ENCODE measurements at places on chromosomes 7 and 10.

- no peak for DNase-seq
These were observed 164.1 kb upstream of the NPY start for GRCh38 chr7:24119852-24120251.

DNA sequence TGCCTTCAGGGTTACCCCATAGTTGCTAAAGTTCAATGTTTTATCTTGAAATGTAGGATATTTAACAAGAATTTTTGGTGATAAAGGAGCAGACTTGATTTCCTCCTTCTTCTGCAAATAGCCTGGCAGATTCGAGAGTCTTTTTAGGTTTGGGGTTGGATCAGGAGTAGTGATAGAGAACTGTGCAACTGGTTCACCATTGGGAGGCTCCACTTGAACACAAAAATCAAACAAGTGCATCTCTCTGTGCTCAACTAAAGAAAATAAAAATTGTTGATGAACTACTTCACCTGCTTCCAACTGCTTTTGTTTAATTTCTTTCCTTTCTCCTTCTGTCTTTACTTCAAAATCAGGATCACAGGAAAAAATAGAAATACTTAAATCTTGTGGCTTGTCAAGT, 58.5 kb downstream of the MACC1 start:
- DNase-seq, result no peak

GRCh38 chr7:260441-261281, 29.3 kb upstream of the FOXL3 start:
- no peak for DNase-seq

DNA sequence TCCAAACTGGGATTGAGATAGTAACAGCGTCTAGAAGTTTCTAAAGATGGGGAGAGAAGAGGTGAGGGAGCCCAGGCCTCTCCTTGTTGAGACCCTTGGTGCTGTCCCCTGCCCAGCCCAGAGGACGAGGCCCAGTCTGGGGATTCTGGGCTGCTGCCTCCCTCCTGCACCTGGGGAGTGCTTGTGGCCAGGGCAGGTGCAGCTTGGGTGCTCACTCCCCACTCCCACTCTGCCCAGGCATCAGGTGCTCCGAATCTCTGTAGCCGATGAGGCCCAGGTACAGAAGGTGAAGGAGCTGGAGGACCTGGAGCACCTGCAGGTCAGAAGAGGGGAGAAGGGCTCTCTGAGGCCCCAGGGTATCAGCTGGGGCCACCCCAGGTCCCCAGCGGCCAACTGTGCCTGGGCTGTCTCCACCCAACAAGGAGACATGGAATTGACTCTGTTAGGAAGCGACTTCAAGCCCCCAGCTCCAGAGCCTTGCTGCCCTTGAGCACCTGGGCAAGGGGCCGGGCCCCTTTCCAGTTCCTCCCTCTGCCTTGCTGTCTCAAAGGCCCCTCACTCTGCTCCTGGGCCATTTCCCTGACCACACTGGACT, 664 bp downstream of the CPA1 start:
- no peak for DNase-seq

- DNase-seq, result no peak
These were observed 53.1 kb upstream of the KDM7A start for GRCh38 chr7:140229591-140230515.

DNA sequence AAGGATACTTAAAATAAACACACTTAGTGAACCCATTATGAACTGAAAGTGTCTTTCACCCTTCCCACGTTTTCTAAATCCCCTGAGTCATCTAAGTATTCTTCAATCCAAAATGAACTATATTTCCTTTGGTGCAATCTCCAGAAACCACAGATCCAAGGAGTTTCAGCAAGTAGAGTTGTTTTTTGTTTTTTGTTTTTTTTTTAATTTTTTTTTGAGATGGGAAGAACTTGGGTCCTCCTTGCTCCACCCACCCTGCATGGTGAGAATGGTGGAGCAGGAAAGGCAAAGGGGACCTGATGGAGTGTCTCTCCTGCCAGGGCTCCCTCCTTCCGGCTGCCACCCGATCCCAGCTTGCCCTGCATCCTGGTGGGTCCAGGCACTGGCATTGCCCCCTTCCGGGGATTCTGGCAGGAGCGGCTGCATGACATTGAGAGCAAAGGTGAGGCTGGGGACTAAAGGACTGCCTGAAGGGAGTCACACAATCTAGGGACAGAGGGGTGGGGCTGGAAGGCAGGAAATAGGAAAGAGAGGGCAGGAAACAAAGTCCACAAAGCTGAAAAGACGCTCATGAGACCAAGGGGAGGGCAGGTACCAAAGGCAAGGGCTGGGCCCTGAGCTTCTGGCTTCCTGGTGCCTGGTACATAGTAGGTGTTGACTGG, 12.1 kb downstream of the ATG9B start:
- no peak for DNase-seq

GRCh38 chr10:47104151-47104605, 192.9 kb downstream of the PTPN20 start:
- no peak for DNase-seq

GRCh38 chr10:101028446-101029337, 2.2 kb downstream of the PDZD7 start:
- DNase-seq, result no peak

DNA sequence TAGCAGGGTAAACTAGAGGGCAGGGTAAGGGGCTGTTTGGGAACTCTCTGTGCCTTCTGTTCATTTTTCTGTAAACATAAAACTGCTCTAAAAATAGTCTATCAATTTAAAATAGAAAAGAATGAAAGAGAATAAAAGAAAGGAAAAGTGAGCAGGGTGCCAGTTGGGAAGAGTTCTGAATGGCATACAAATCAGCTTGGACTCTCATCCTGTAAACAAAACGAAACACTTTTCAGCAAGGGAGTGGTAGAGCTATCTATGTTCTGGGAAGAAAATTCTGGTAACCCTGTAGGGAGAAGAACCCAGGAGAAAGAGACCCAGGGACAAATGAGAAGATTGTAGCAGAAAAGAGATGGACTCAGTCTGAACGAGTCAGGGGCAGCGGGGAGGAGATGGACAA, 24.6 kb downstream of the SCRN1 start:
- DNase-seq, result no peak

- DNase-seq, result no peak
These were observed 242.8 kb upstream of the PPP2R2D start for GRCh38 chr10:131657985-131658330.

DNA sequence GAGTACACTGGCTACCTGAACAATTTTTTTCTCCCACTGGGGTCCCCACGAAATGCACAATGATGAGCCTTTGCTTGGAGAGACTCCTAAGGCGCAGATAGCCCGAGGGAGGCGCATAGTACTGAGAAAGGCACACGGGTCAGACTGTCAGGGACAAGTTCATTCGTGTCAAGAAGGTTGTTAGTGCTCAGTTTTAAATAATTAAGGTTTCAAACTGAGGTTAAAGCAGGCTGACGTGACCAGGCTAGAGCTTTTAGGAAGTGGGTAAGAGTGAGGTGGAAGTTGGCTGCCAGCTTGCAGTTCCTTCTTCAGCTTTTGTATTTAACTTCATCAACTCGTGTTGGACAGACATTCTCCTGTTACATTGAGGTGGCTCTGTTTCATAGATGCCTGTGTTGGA, 31.6 kb downstream of the RBM33 start:
- no peak for DNase-seq

DNA sequence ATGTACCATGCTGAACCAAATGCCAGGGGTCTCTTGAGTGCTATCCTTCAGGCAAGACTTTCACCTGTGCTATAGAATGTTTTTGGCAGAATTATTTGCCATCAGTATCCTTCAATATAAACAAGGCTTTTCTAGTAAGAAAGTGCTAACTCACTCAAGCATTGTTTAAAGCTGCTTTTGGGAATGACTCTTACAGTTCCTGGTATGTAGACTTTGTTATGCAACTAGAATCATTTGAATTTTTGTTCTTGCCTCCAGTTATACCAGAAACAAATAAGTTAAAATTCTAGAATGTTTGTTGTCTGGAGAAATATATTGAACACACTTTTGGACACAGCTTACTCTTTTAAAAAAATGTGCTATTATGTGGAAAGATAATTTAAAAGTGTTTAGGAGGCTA, 39.5 kb upstream of the RTKN2 start:
- no peak for DNase-seq

DNA sequence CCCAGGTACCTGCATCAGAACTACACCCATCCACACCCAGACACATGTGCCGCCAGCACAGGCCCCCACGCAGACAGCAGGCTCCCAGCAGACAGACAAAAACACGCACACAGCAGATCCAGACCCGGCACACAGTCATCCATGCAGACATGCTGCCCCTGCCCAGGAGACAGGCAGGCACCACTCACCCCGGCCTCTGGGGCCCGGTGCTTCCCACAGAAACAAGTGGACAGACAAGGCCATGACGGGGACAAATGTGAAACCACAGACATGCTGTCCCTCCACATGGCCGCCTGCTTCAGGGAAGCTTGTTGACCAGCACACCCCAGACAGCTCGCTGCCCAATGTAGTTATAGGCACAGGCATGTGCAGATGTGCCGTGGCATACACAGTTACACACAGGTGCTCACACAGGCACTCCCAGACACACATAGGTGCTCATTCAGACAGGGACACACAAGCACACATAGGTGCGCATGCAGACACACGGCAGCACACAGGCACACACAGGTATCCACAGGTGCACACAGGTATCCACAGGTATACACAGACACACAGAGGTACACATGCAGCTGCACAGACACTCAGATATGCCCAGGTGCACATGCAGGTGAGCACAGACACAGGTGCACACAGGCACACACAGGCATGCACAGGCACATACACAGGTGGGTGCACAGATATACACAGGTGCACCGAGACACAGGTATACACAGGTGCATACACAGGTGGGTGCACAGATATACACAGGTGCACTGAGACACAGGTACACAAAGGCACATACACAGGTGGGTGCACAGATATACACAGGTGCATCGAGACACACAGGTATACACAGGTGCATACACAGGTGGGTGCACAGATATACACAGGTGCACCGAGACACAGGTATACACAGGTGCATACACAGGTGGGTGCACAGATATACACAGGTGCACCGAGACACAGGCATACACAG, 10.5 kb upstream of the SCART1 start:
- no peak for DNase-seq

- peak; percentile 12 for DNase-seq
These were observed 594 bp downstream of the CNNM1 start for GRCh38 chr10:99329554-99330346.

- DNase-seq, result no peak
These were observed 140.3 kb downstream of the MAPK8 start for GRCh38 chr10:48446785-48447184.

DNA sequence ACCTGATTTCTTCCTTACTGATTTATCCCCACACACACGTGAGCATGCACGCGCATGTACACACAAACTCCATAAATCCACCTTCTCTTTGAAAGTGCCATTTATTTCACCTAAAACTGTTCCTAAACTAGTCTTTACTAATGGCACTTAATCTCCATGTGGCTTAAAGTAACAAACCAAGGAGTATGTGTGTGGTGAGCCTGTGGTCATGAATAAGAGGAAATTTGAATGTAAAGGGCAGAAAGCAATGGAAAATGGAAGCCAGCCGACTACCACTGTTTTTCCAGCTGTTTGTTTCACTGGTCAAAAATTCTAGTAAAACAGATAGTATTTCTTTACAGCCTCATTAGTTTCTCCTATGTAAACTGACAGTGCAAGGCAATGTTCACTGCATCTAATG, 23.8 kb downstream of the SEMA3C start:
- no peak for DNase-seq

- no peak for DNase-seq
These were observed 38.4 kb downstream of the STAM start for GRCh38 chr10:17682236-17682946.

- DNase-seq, result no peak
These were observed 96.4 kb downstream of the DYNC2I1 start for GRCh38 chr7:158952776-158953175.

DNA sequence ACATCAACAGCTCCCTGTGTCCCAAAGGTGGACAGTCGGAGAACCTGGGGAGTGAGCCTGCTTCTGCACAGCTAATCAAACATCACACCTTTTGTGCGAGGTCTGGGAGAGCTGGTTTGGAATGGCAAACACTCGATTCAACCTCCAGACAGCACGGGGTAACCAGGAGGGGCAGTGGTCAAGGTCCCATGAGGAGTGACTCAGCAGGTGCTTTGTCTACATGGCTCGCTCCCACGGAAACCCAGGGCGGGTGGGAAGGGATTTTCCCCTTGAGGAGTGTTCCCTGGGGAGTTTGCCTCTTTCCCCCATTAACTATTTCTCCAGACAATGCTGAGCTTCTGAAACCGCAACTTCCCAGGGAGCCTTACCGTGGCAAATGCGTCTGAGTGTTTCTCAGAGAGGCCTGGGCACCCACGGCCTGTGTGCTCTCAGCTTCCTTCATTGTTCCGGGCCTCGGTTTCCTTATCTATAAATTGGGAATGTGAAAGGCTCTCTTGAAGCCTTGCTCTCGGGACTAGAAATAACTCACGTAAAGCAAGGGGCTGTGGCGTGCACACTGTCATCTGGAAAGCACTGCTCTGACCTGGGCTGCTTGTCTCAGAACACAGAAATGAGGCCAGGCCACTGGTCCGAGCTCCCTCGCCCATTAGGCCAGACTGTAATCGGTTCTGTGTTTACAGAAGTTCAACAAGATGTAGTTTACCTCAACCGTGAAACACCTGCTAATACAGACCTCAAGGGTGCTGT, 14.0 kb upstream of the GTPBP4 start:
- no peak for DNase-seq

DNA sequence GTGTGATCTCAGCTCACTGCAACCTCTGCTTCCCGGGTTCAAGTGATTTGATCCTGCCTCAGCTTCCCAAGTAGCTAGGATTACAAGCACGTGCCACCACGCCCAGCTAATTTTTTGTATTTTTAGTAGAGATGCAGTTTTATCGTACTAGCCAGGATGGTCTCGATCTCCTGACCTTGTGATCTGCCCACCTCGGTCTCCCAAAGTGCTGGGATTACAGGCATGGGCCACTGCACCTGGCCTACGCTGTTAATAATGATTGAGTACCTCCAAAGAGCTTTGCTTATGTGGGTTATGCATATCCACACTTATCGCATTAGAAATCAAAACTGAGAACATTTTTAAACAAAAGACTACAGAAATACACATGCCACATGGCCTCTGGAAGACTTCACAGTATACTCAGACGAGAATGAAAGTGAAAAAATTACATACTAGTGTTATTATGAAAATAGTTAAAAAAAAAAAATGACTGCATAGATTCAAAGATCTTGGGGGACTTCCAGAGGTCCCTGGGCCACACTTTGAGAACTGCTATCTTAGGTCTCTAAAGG, 25.4 kb downstream of the RPP38 start:
- DNase-seq, result no peak

GRCh38 chr7:37346761-37347160, 101.9 kb downstream of the ELMO1 start:
- DNase-seq, result no peak

DNA sequence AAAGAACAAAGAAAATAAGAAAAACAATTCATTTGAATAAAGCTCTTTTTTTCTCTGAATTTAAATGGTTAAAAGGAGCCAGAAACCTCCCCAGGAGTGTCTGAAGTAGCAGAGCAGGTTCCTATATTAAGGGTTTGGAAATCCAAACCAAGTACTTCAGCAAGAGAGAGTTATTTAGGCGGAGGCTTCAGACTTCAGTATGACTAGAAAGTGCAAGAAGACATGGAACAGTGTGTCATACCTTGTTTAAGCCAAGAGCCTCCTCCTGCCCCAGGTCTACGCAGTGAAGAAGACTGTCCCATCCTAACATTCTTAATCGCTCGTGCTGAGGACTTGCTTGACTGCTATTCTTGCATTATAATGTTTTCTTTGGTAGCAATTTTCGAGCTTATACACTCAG, 51.3 kb downstream of the ODAD2 start:
- DNase-seq, result no peak

GRCh38 chr10:104472505-104472904, 118.9 kb downstream of the CFAP58 start:
- no peak for DNase-seq

All from activated CD4-positive, alpha-beta T cell treated with anti-CD3 and anti-CD28 coated beads for 24 hours (primary cell).